Fibroblast of skin of back (primary cell): ENCODE measurements at places on chromosomes 16 and 17.

DNA sequence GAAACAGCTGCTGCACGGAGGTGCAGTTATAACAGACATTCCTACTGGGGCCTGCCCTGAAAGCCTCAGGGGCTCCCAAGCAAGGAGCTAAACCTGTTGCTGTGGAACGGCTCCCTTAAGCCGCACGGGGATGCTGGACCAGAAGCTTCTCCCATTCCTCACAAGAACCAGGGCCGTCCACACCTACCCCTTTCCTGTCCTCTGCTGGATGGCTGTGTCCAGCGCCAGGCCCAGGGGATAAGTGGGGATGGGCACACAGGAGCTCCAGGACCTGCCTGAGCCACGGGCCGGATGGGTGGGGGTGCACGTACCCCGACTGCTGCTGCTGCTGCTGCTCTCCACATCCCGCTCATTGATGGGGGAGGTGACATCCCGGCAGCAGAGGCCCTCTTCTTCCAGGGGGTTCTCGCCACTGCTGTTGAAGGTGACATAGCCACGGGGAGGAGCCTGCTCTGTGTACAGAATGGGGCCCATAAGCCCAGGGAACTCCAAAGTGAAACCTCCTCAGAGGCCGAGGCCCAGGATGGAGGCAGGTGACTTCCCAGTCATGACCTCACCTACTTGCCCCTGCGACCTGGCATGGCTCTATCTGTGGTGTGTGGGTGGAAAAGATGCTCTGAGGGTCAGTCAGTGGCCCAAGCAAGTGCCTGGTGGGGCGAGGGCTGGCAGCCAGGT lies 8.6 kb downstream of the NUDT16L1 start:
- no peak for DNase-seq

DNA sequence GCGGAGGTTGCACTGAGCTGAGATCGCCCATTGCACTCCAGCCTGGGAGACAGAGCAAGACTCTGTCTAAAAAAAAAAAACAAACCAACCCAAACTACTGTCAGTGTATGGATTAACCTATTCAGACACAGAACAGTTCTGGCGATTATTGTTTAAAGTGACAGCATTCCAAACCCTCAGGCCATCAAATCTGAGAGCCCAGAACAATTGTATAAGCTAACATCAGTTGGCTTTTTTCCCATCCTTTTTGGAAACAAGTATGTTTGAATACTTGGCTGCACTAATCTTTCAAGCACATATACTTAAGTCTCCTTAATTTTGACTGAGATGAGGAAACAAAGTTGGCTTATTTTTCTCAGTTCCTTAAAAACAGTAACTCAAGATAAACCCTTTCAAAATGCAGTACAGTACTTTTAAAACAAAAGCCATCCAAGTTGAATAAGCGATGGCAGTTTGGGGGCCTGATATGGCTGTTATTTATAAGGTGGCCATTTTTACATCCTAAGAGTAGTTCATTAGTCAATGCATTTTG lies 1.4 kb downstream of the ZSWIM7 start:
- DNase-seq = no peak

- no peak for DNase-seq
Measured at GRCh38 chr16:79003026-79003609, 597.4 kb downstream of the MAF start.

GRCh38 chr16:85712801-85713200 lies 24.0 kb upstream of the GINS2 start:
- no peak for DNase-seq

- no peak for DNase-seq
Measured at GRCh38 chr16:57098188-57098841, 5.9 kb downstream of the CPNE2 start.
